ENCODE measurements at places on chromosomes 1 and 21.
A peak's percentile ranks its signal among the peaks of the same experiment; 100 is the strongest.

DNA sequence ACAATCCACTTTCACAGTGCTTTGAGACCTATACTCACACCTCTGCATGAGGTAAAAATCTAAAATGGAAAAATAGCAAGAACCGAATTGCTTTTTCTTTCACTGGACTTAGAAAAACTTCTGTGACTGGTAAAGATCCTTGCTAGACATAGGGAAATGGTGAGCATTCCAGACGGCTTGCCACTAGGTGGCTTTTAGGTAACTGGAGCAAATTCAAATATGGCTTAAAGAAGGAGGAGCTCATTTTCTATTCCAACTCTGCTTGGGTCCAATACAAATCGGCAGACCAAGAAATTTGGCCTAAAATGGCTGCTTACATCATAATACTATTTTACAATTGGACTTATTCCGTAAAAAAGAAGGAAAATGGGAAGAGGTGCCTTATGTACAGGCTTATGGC is 977.9 kb downstream of the ADGRL2 start:
- peak; percentile 4 for DNase-seq

GRCh38 chr1:16146279-16147155 is 9.4 kb downstream of the EPHA2 start:
- DNase-seq = peak; percentile 90

DNA sequence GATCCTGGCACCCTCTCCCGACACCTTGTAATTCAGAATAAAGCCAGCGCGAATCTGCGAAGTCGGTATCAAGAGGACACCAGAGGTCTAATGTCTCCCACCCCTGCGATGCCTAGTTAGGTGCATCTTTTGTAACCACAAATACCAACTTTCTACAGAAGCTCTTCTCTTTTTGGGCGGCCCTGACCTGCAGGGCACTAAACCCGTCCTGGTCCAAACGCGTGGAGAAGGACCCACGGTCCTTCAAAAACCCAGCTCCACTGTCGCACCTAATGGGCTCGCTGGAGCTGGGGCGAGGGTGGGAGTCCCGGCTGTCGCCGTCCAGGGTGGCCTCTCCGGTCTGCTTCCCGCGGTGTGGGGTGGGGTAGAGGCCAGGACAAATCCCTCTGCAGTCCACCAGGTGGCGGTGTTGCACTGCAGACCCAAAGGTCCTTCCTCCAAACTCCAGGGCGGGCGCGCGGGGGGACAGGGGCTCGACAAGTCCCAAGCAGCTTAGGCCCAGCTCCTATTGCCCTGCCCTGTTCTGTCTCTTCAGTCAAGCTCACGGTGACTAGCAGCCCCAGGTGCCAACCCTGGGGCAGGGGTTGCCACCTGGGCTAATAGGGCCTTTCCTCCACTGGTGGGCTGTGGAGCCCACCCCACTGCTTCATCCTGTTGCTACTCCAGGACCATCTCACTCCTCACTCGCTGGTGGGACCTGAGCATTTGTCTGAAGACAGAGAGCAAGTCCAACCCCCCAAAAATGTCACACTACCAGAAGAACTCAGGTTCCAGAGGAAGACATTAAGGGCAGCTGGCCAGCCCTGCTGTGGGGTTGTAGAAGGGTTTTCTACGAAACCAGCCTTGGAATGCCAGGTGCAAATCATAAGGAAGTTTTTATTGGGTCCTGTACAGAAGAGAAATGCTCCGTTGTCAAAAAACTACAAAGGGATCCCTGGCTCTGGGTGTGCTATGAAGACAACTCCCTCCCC is 2.8 kb downstream of the HES3 start:
- peak; percentile 95 for DNase-seq

DNA sequence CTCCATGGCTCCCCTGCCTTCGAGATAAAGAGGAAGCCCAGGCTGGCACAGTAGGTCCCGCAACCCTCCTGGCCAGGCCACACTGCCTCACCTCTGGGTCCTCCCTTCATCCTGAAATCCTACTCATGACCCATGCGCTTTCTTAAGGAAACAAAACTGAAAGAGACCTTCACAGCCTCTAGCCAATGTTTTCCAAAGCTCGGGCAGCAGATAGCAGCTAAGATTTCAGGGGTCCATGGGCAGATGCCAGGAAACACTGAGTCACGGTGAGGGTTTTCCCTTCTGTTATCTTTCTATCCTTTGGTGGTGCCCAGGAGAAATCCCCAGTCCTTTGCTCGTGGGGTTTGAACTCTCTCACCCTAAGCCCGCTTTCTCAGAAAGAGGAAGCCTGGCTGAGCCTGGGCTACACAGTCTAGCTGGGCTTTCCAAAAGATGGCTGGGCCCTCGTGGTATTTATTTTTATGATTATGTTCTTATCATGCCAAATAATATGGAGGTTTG is 26.6 kb downstream of the TTC39A start:
- no peak for DNase-seq

DNA sequence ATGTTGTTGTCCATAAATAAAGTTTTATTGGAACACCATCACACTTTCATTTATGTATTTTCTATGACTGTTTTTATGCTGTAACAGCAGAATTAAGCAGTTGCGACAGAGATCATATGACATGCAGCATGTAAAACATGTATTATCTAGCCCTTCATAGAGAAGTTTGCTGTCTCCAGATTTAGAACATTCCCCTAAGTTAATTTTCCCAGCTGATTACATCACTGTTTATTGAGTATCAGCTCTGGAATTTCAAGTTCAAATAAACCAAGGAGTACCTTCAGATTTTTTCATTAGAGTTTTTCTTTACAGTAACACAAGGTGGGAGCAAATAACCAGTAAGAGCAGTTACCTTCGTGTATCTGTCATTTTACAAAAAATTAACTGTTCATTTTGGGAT is 792.8 kb downstream of the USP25 start:
- no peak for DNase-seq

DNA sequence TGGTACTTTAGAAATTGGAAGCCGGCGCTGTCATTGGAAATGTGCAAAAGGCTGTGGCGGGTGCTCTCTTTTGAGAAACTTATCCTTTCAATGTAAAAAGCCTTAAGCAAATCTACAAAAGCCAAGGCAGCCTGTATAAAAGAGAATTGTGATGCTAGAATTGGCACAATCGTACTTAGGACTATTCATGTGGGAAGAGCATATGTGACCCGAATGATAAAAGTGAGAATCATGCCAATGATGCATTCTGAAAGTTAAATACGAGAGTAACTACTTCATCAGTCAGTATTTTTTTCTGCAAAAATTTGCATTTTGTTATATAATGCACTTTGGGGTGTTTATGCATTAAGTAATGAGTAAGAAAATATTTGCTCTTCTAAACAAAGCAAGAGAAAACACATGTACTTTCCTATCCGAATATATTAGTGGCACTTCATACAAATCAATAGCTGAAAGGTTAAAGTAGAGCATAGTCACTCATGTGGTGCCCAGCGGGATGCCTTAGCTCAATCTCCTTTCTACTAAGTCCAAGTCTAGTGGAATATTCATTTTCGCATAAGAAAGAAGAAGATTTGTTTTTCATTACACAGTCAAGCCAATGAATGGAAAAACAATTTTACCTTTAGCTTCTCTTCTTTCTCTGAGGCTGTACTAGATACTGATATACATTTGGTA is 1256.6 kb upstream of the B3GALT2 start:
- DNase-seq = no peak

DNA sequence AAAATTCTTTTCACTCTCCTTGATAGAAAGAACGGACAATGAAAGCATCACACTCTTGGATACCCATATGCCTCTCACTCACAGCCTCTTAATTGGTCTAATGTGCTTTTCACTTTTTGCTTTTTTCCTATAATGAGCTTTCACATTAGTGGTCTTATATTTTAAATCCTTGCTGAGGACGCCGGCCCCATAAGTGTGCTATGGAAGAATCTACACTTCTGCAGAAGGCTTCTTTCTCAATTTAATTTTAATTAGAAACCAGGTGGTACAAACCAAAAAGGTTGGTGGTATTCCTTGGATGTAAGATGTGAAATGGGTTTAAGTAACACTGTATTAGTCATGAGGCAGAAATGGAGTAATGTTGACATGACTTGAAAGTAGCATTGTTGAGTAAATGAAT is 190.6 kb upstream of the NFIA start:
- DNase-seq = no peak

DNA sequence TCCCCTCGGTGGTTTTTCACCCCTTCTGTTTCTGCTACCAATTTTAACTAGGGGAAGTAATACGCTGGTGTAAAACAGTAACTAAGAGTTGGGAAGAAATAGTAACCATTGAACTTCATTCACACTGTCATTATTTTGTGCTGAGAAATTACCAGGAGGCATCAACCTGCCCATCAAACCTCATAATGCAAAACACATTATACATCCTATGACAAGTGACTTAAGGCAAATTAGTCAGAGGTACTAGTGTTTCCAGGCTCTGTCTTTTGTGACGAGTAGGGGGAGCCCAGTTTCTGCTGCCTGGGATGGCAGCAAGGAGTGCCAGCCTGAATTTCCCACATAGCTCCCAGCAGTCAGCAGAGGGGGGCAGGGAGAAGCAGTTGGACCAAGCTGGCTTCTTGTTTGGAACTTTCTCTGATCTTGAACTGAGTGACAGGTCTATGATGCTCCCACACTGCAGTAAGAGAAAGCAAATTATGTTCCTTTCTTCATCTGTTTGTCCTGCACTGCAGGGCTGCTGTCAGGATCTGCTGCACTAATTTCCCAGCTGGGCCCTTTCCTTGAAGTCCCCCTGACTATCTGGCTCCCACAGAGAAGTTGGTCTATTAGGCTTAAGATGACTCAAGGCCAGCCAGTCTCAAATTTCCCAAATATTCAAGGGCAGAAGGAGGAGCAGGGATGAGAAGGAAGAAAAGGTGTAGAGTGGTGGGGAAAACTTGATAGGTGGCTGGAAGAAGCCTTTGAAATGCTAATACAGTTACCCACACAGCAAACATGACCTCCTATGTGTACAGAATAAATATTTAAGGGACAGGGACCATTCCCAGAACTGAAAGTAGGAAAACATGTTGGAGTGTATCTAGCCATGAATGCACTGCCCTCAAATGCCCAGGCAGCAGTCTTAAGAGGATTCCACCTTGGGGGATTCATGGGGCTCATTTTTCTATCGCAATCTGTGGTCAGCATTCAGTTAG is 322.8 kb downstream of the SEC16B start:
- DNase-seq = no peak

- DNase-seq = no peak
Measured at GRCh38 chr1:65084066-65084465, 63.9 kb upstream of the AK4 start.

DNA sequence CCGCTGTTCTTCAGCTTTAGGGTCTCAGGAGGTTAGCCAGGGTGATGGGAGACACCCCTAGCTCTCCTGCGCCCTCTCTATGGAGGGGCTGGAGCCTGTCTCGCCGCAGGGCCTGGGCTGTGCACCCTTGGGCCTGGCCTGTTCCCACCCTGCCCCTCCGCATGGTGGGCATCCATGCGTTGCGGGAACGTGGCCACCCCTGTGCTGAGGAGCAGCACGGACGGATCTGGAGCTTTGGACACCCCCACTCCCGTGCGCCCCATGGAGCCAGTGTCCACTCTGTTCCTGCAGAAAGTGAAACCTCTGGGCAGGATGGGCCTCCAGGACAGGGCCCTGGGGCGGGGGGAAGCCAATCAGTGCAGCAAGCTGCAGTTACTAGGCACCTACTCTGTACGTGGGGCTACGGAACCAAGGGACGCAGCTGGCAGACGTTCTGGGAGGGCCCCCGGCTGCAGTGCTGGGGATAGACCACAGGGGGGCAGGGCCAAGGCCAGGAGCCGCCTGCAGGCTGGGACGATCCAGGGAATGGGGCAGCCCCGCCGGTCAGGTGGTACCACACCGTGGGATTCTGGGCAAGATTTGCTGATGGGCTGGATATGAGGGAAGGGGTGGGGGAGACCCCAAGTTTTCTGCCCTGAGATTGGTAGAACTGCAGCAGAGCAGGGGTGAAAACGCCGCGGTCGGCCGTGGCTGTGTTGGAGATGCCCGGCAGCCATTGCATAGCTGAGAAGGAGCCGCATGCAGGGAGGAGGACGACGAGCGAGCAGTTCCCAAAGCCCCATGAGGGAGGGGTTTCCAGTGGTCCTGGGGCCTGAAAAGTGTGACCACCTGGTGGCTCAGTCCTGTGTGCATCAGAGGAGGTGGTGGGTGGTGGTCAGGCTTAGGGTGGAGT is 43.3 kb downstream of the TP73 start:
- DNase-seq = peak; percentile 77

DNA sequence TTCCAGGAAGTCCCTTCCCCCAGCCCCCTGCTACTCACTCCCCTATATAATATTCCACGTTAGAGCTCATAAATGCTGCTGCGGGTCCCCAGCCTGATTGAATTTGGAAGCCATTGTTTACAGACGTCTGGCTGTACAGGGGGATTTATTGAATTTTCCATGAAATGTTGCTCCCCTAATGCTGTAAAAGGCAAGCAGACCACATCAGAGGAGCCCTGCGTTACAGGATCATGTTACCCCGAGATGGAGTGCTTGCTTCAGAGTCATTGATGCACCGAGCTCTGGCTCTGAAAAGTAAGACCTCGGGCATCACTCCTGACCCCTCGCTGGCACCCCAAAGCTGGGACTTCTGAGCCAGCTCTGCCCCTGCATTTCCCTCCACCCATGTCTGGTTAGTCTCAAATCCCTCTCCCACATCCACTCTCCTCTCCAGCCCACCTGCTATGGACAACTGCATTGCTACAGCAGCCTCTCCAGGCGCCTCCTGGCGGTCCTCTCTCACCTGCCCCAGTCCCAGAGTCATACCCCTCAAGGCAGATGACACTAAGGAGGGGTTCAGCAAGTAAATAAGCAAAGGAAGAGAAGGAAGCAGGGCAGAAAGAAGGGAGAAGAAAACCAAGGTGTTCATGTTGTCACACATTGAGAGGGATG is 127.8 kb downstream of the TMEM53 start:
- DNase-seq = no peak

- DNase-seq = peak; percentile 70
Measured at GRCh38 chr1:212700892-212701819, 1.5 kb upstream of the BATF3 start.

GRCh38 chr1:204692325-204692840 is 6.8 kb upstream of the LRRN2 start:
- no peak for DNase-seq

DNA sequence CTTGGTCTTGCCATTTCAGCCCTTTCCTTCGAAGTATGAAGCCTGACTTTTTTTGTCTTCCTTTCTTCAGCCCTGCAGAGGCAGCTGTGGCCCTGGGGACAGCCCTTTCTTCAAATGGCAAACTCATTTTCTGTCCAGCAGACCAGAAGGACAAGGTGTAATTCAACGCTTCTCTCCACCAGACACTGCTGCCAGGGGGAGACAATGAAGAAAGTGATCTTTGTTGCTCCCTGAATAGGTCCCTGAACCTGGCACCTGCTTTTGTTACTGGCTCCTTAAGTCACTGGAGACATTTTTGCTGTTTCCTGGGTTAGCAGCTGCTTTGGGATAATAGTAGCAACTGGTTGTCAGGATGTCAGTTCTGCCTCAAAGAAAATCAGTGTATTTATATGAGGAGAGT is 50.8 kb upstream of the MACF1 start:
- DNase-seq = peak; percentile 54

DNA sequence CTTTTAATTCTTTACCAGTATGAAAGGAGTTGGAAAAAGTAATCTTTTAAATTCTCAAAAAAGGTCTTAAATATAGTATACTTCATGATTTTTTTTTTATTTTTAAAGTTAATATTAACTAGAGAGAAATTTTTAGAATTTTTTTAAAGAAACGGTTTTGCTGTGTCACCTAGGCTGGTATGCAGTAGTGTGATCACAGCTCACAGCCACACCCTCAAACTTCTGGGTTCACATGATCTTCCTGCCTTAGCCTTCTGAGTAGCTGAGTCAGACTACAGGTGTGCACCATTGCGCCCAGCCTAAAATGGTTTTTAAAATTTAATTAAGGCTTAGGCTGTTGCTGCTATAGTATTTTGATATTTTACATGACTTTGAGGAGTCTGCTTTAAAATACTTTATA is 52.4 kb downstream of the TLCD4 start:
- DNase-seq = no peak
